ENCODE measurements at places on chromosomes 1 and 21. TPM values are rescaled to one million over a fixed set of nuclear protein-coding genes. Genes with fewer than 3 reads are reported as not detected.
A peak's percentile ranks its signal among the peaks of the same experiment; 100 is the strongest.

The TCHH gene
- 0.24 TPM for polyA plus RNA-seq

The ACOT11 gene
- polyA plus RNA-seq, result 0.30 TPM

The C4BPA gene
- 0.38 TPM for polyA plus RNA-seq

The WDR64 gene
- 0.07 TPM for polyA plus RNA-seq

The PPFIA4 gene
- 2.2 TPM for polyA plus RNA-seq

DNA sequence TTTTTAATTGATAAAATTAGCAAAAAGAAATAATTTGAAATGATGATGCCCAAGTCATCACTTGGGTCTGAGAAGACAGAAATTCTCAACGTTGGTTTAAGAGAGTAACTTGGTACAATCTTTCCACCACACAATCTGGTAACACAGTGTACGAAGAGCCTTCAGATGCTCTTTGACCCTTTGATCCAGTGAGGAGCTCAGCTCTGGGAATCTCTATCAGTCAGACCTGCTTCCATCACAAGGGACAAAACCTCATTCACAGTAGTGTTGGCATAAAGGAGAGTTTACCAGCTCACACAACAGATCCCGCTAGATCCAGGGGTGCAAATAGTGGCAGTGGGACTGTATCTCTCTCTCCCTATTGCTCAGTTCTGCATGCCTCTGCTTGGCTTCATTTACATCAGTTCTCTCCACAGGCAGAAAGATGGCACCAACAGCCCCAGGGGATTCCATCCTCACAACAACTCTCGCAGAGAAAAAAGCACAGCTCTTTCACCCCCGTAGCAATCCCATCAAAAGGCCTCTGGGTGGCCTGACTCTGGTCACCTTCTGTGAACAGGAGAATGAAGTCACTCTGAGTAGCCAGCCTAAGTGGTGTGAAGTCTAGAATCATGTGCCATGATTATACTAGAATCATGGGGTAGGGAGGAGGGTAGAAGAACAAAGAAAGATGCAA lies 119.7 kb downstream of the ZNF281 start:
- H3K27ac ChIP-seq, result no peak overlapping the region
- H3K36me3 ChIP-seq, result no peaks in the 10 kb centered on the region
- H3K27me3 ChIP-seq, result no peaks in the 10 kb centered on the region
- H3K4me3 ChIP-seq, result no peak overlapping the region
- H3K4me1 ChIP-seq, result no peaks in the 10 kb centered on the region
- DNase-seq, result no peak

- no peaks in the 10 kb centered on the region for H3K27me3 ChIP-seq
- peaks cover 3% of the 10 kb centered on the region for H3K4me1 ChIP-seq
- H3K27ac ChIP-seq, result no peak overlapping the region
- DNase-seq, result no peak
- no peak overlapping the region for H3K4me3 ChIP-seq
These were observed 150.1 kb upstream of the RUNX1 start for GRCh38 chr21:35198982-35199732.

DNA sequence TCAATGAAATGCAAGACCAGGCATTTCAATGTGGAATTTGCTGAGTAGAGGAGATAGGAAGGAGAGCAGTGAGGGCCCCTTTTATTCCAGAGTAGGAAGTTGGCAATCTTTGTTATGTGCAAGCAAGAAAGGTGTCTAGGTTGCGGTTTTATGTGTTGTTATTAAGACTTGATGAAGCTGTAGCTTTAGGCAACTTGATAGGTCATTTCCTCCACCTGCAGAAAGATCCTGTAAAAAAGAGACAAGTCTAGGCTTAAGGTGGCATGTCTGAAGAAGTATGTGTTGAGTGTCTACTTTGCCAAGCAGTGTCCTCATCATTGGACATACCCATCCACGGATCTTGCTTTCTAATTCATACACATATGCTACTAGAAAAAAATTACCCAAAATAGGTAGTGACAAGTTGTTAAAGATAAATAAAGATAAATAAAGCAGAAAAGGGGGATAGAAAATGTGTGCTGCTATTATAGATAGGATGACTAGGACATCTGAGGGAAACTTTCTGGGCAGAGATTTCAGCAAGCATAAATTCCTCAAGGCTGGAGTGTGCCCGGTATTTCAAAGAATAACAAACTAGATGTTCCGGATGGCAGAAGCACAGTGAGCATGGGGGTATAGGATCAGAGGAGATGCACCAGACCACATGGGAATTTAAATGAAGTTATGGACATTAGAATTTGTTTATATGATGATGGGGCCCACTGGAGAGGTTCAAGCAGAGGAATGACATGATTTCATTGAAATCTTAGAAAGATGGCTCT lies 335.0 kb downstream of the TGFB2 start:
- H3K27me3 ChIP-seq, result no peaks in the 10 kb centered on the region
- DNase-seq, result no peak
- no peaks in the 10 kb centered on the region for H3K36me3 ChIP-seq
- no peak overlapping the region for H3K4me3 ChIP-seq

- H3K27ac ChIP-seq, result no peak overlapping the region
- H3K27me3 ChIP-seq, result no peaks in the 10 kb centered on the region
- H3K4me1 ChIP-seq, result no peaks in the 10 kb centered on the region
- H3K36me3 ChIP-seq, result no peaks in the 10 kb centered on the region
- H3K4me3 ChIP-seq, result no peak overlapping the region
These were observed 23.1 kb upstream of the PTBP2 start for GRCh38 chr1:96698342-96698983.

DNA sequence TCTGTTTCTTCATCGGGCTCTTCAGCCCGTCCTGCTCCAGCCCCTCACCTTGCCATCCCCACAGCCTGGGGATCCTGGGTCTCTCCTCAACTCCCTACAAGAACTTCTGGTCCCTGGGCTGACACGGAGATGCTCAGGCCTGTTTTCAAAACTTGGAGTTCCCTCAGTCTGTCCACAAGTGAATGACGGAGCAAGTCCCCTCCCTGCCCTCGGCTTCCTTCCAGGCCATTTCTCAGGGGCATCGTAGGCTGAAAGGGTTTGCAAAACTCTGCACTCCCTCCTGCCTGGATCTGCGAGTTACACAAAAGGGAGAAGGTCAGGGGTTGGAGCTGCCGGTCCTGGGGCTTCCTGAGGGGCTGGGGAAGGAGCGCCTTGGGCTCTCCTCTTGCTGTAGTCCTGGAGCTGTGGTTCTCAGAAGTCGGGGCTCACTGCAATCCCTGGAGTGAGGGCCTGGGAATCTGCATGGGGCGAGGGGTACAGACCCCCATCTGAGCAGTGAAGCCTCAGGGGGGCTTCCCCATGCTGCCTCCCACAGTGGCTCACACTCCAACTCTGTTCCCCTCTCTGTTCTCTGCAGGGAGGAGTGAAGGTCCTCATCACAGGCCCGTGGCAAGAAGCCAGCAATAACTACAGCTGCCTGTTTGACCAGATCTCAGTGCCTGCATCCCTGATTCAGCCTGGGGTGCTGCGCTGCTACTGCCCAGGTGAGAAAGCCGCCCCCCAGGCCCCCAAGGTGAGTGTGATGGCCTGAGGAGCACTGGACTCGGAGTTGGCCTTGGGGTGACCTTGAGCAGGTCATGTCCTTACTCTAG lies 100.6 kb upstream of the VAMP3 start:
- no peak overlapping the region for H3K27ac ChIP-seq
- H3K4me3 ChIP-seq, result no peak overlapping the region
- no peak for DNase-seq
- peaks cover 32% of the 10 kb centered on the region for H3K4me1 ChIP-seq
- peaks cover 9% of the 10 kb centered on the region for H3K27me3 ChIP-seq

- H3K27ac ChIP-seq, result no peak overlapping the region
- peak; percentile 48 for DNase-seq
- no peak overlapping the region for H3K4me3 ChIP-seq
- no peaks in the 10 kb centered on the region for H3K4me1 ChIP-seq
These were observed 8.2 kb upstream of the MYOM3 start for GRCh38 chr1:24119859-24120756.

GRCh38 chr1:223307544-223307943 lies 56.4 kb downstream of the SUSD4 start:
- H3K27ac ChIP-seq, result no peak overlapping the region
- no peaks in the 10 kb centered on the region for H3K4me1 ChIP-seq

DNA sequence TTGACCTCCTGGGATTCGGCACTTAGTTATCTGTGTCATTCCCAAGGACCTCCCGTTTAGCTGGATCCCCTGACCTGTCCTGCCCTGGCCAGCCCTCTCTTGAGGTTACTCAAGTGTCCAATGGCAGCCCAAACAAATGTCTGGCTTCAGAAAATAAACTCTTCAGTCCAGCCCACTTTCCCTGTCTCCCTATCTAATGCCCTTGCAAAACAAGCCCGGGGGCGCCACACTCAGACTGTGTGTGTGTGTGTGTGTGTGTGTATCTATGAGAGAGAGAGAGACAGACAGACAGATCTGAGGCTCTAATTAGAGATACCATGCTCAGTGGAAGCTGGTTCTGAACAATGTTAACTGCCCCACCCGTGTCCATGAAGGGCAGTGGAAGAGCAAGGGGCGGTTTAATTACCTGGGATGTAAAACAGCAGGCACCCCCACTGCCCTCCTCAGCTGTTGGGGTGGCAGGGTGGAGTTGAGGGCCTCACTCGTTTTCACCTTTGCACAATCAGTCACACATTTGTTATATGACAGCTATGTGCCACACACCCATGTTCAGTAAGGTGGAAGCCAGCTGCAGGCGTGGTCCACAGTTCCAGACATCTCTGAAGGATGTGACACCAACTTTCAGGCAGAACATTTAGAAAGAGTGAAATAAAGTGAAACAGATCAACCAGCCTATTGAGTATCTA lies 57.4 kb downstream of the B3GALT5 start:
- H3K4me1 ChIP-seq, result no peaks in the 10 kb centered on the region
- H3K36me3 ChIP-seq, result no peaks in the 10 kb centered on the region
- DNase-seq, result peak; percentile 40
- no peak overlapping the region for H3K27ac ChIP-seq

GRCh38 chr1:67560580-67561255 lies 124.3 kb upstream of the GADD45A start:
- no peaks in the 10 kb centered on the region for H3K36me3 ChIP-seq
- H3K4me1 ChIP-seq, result peaks cover 24% of the 10 kb centered on the region
- H3K27me3 ChIP-seq, result no peaks in the 10 kb centered on the region
- no peak for DNase-seq
- no peak overlapping the region for H3K4me3 ChIP-seq
- H3K27ac ChIP-seq, result peak overlapping the region; percentile 55

- H3K4me3 ChIP-seq, result no peak overlapping the region
- DNase-seq, result no peak
- H3K27me3 ChIP-seq, result no peaks in the 10 kb centered on the region
- H3K27ac ChIP-seq, result no peak overlapping the region
- no peaks in the 10 kb centered on the region for H3K4me1 ChIP-seq
- H3K36me3 ChIP-seq, result no peaks in the 10 kb centered on the region
These were observed 5.8 kb downstream of the ZMYND12 start for GRCh38 chr1:42450061-42450460.

- H3K27me3 ChIP-seq, result peaks cover 100% of the 10 kb centered on the region
- peaks cover 90% of the 10 kb centered on the region for H3K4me1 ChIP-seq
- no peak for DNase-seq
- no peak overlapping the region for H3K27ac ChIP-seq
- H3K4me3 ChIP-seq, result no peak overlapping the region
These were observed 2.5 kb downstream of the LHX4 start for GRCh38 chr1:180232521-180233043.

- H3K27me3 ChIP-seq, result no peaks in the 10 kb centered on the region
- H3K27ac ChIP-seq, result no peak overlapping the region
- H3K4me1 ChIP-seq, result no peaks in the 10 kb centered on the region
- H3K36me3 ChIP-seq, result no peaks in the 10 kb centered on the region
These were observed 138.6 kb downstream of the NRIP1 start for GRCh38 chr21:14926186-14926585.
